ENCODE measurements at places on chromosomes 5 and 9. TPM values are rescaled to one million over a fixed set of nuclear protein-coding genes. Genes with fewer than 3 reads are reported as not detected.

- H3K36me3 ChIP-seq = no peaks in the 10 kb centered on the region
- H3K4me1 ChIP-seq = no peaks in the 10 kb centered on the region
- DNase-seq = no peak
- no peak overlapping the region for H3K27ac ChIP-seq
Observed at GRCh38 chr5:45399041-45399440, 297.1 kb downstream of the HCN1 start.

GRCh38 chr9:93595861-93596365 is 19.5 kb downstream of the PHF2 start:
- H3K27me3 ChIP-seq = no peaks in the 10 kb centered on the region
- peaks cover 31% of the 10 kb centered on the region for H3K4me1 ChIP-seq
- H3K4me3 ChIP-seq = no peak overlapping the region

GRCh38 chr5:66560371-66560770 is 35.8 kb upstream of the MAST4 start:
- H3K4me3 ChIP-seq = no peak overlapping the region
- no peaks in the 10 kb centered on the region for H3K36me3 ChIP-seq
- H3K4me1 ChIP-seq = peaks cover 6% of the 10 kb centered on the region
- H3K27me3 ChIP-seq = peaks cover 3% of the 10 kb centered on the region
- DNase-seq = no peak
- H3K27ac ChIP-seq = no peak overlapping the region

CDH18 gene
- total RNA-seq = not detected

DNA sequence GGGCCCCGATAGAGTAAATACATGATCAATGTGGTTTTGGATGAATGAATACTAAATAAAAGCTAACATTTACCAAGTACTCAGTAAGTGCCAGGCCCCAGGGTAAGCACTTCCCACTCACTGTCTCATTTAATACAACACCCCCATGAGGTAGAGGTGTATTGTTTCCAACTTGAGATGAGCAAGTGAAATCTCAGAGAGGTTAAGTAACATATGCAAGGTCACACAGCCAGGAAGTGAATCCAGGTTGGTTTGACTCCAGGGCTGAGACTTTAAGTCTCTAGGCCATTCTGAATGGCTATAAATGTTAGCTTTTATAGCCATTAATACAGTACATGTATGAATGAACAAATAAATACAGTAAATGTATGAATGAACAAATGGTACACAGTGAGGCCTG is 39.4 kb downstream of the LHX2 start:
- H3K4me1 ChIP-seq = peaks cover 2% of the 10 kb centered on the region
- H3K36me3 ChIP-seq = no peaks in the 10 kb centered on the region
- no peak for DNase-seq
- H3K4me3 ChIP-seq = no peak overlapping the region

Data from activated T-helper 2 cell treated with anti-CD3 and anti-CD28 coated beads, Interferon-gamma antibody, Interleukin-2, Interleukin-4, amounts not matched to agents 10 μg/mL and 5 μg/mL and 100 μg/mL, durations not matched to agents 14 hours and 24 hours and 36 hours (primary cell).